Osteocyte (in vitro differentiated cells): ENCODE measurements at places on chromosomes 1 and 21. TPM values are rescaled to one million over a fixed set of nuclear protein-coding genes. Genes with fewer than 3 reads are reported as not detected.

Gene CELSR2
- 10.3 and 10.5 TPM in 2 replicates for total RNA-seq

Gene SNX7
- total RNA-seq: 41.7 and 44.7 TPM in 2 replicates

Gene FAM167B
- 2.7 and 2.8 TPM in 2 replicates for total RNA-seq

Gene TMEM81
- total RNA-seq: 3.6 and 3.9 TPM in 2 replicates

DNA sequence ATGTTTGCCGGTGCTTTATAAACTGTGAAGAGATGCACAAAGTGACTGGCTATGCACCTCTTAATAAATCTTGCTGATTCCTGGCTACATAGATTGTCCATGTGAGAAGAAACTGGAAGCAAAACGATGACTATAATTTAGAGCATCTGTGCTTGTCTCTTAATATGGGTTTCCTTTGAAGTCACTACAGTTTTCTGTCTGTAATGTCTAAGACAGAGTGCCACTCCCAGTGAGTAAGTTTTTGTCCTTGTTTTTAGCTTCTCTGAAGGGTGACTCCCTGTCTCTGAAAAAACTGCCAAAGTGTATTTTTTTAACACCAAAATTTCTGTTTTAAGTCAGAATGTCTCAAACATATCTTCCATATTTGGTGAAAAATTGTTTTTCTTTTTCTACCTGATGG lies 175.1 kb downstream of the FASLG start:
- no peak for DNase-seq

DNA sequence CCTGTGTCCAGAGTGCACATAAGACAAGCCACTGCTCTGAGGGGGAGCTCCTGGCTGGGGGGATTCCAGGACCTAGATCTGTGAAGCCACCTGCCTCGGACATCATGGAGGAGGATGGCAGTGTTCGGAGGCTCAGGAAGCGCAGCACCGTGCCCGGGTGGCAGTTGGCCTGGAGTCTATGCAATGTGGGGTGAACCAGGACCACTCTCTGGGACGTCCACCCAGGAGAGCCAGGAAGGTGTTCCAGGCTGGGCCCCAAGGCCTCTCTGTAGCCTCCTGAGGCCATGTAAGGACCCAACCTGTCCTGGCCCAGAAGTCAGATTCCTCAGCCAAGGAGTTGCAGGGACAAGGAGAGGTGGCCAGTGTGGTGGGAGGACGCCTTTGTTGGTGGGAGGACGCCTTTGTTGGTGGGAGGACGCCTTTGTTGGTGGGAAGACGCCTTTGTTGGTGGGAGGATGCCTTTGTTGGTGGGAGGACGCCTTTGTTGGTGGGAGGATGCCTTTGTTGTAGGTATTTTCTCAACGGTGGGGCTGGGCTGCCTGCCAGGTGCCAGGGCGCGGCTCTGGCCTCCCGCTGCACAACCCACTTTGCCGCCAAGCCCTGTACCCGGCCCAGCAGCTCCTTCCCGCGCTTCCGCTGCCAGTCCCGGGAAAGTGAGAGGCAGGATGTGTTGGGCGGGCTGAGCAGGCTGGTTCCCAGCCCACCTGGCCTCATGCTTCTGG lies 30.6 kb upstream of the BMP8B start:
- no peak for DNase-seq

GRCh38 chr1:115726161-115726560 lies 42.4 kb downstream of the CASQ2 start:
- DNase-seq: no peak

DNA sequence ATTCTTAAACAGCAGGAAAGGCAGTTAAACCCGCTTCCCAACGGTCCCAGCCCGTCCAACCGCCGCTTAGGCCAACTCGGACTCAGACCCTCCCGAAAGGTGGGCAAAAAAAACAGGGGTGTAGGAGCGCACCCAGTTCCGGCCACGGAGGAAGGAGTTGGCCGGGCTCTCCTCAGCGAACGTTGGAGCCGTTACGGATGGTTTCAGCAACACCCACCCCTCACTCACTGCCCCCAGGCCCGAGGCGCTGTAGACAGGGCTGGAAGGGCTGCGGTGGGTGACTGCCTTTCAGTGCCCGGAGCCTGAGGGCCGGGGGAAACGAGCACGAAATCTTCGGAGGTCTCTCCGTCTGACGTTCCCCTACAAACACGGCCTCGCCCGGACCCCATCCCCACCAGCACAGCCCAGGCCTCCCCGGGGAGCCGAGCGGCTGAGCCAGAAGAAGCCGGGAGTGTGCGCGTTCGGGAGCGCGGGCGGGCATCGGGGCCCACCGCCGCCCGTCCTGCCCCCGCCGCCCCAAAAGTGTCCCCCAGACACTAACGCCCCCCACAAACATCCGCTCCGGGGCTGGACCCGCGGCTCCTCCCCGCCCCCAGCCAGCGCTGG lies 1.3 kb downstream of the KDM5B start:
- DNase-seq: no peak

- no peak for DNase-seq
Measured at GRCh38 chr1:153119491-153119971, 6.2 kb upstream of the SPRR2F start.

DNA sequence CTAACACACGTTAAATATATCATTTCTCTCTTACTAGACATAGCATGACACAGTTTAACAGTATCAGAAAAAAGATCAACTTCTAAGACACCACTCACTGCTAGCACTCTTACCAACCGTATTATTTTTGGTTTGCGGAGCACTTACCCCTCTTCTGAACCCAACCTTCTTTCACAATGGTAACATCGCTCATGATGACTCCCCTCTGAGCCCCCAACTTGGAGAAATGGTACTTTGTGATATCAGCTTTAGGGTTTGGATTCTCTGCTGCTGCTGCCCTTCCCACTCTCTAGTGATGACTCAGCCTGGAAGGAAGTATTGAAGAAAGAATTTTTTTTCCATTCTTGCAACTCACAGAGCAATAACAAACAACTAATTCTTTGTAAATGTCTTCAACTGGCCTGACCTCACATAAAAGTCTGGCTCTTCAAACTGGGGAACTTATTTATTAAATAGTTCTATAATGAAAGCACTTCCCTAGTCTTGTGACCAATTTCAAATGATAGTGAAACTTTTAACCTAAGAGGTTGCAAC lies 7.0 kb downstream of the AKT3 start:
- no peak for DNase-seq

DNA sequence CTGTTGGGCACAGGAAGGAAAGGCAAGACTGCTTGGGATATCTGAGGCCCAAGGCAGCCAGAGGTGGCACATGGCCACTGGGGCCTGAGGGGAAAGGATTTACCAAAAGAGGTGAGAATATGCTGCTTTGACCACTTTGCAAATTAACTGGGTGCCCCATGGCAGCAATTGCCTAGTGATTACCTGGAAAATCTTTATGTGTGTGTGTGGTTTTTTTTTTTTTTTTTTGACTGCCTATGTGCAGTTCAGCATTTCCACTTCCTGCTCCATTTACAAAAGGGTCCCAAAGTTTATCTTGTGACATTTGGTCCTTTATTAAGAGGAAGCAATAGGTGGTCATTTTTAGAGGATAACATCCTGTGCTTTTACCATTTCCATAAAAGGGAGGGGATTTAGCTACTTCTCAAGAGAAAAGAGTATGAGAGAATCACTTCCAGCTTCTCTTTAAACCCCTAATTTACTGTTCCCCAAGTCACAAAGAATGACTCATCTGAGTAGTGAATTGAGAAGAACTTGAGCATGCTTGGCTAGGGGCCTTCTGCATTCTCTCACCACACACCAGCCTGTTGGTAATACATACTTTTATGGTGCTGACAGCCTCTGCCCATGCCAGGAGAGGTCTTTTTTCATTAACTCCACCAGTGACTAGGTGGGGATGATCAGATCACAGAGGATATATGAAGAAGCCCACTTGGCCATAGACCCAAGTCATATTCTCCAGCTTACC lies 52.1 kb downstream of the SYDE2 start:
- no peak for DNase-seq

GRCh38 chr1:38004284-38005108 lies 818 bp downstream of the FHL3 start:
- no peak for DNase-seq

- no peak for DNase-seq
Measured at GRCh38 chr1:208387908-208388811, 144.0 kb upstream of the PLXNA2 start.

- no peak for DNase-seq
Measured at GRCh38 chr1:62068978-62069377, 125.7 kb upstream of the L1TD1 start.

GRCh38 chr1:84037758-84038611 lies 39.1 kb upstream of the TTLL7 start:
- DNase-seq: no peak

GRCh38 chr1:233015965-233016364 lies 65.6 kb downstream of the NTPCR start:
- DNase-seq: no peak

GRCh38 chr1:151967091-151967490 lies 26.6 kb downstream of the S100A10 start:
- DNase-seq: no peak

DNA sequence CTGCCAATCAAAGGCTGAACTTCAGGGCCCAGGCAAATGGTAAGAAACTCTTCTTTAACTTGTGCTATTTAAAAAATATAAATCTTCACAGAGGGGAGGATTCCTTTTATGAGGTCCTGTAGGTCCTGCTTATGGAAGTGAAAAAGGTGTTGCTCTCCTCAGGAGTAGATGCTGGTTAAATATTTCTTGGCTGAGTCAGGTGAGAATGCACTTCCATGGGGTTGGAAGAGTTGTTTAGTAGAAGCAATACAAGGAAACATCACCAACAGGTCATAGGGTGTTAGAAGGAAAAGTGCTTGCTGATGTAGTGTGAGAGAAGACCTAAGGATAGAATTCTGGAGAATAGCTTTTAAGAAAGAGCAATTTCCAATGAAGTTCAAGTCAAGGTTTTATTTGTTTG lies 42.2 kb upstream of the ATP1A1 start:
- DNase-seq: no peak

GRCh38 chr1:17120481-17120877 lies 1.2 kb upstream of the PADI2 start:
- DNase-seq: no peak

- no peak for DNase-seq
Measured at GRCh38 chr1:67893126-67893495, 59.8 kb upstream of the GNG12 start.

DNA sequence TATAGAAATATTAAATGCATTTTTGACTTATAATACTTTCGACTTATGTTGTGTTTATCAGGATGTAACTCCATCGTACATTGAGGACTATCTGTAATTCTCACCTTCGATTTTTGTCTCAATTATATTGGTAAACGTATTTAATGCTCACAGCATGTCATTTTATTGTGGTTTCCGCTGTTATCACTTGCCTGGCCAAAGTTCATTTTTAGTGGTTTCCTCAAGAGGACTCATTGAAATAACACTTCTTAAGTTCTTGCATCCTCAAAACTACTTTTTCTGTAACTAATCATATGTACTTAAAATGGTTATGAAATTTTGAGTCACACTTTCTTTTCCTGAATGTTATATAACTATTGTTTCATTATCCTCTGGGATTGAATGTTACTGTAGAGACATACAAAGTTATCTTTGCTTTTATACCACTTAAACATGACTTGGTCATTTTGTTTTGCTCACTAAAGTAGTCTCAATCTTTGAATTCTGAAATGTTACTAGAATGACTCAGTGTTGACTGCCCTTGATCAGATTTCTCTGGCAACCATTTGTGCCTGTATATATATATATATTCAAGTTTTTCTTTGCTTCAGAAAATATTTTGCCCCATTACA lies 289.6 kb upstream of the PROX1 start:
- no peak for DNase-seq

DNA sequence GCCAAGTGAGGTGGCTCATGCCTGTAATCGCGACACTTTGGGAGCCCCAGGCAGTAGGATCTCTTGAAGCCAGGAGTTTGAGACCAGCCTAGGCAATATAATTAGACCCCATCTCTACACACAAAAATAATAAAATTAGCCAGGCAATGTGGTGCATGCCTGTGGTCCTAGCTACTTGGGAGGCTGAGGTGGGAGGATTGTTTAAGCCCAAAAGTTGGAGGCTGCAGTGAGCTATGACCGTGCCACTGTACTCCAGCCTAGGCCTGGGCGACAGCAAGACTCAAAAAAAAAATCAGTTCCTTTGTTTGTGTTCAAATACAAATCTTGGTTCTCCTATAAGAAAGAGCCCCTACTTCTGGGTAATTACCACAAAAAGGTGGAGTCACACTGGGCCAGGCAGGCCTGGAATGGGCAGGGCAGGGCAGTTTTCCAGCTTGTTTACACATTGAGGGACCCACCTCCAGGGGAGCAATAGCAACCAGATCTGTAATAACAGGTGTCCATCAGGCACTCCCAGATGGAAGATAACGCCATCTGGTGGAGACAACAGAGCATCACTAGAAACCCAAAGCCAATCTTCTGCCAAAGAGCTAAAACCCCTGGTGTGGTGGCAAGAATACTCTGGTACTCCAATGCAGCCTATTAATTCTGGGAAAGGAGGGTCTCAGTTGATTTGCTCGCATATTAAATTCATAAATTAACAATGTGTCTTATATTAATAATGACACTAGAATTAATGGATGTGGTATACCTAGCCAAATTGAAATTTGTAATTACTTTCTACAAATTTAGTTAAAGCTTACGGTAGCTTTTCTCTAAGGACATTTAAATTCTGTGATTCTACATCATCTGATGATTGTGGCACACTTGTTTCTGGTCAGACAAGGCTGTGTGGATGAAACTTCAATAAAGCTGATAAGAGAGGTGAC lies 13.2 kb downstream of the PPP1R15B start:
- DNase-seq: peak; percentile 84

GRCh38 chr1:9730096-9730901 lies 78.8 kb downstream of the PIK3CD start:
- no peak for DNase-seq

- no peak for DNase-seq
Measured at GRCh38 chr1:81554108-81554507, 246.6 kb upstream of the ADGRL2 start.

DNA sequence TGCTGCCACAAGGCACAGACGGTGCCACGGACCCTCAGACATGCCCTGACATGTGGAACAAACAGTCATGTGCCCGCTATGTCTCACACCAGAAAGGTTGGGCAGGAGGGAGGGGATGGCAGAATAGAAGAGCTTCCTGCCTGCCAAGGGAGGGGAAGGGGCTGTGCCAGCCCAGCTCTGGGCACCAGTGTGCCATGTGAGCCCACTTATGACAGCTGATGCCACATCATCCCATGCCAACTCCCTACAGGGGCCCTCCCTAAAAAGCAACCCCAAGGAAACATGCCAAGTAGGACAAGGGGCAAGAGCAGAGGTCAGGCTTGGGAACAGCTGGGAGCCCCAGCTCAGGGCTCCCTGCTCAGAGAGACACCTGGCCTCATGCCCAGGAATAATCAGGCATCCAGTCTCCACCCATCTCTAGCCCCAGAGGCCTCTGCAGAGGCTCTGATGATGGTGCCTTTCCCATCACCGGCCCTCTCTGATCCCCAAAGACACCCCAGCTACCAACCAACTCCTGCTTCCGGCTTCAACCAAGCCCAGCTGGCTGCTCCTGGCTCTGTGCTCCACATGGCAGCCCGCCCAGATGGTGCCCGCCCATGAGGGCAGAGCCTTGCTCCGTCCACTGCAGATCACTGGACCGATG lies 10.3 kb downstream of the ADGRB2 start:
- DNase-seq: no peak
